ENCODE measurements at places on chromosomes 12 and 14. TPM values are rescaled to one million over a fixed set of nuclear protein-coding genes. Genes with fewer than 3 reads are reported as not detected.

The TAS2R20 gene
- total RNA-seq, result 2.5 TPM

The EPYC gene
- not detected for total RNA-seq

The CISTR gene
- total RNA-seq, result not detected

The CCDC38 gene
- total RNA-seq, result not detected

The GALNT16 gene
- not detected for total RNA-seq

The PRR4 gene
- 1.6 TPM for total RNA-seq

- H3K27ac ChIP-seq, result no peak overlapping the region
- H3K4me3 ChIP-seq, result no peak overlapping the region
- H3K4me1 ChIP-seq, result no peaks in the 10 kb centered on the region
Measured at GRCh38 chr12:72448089-72448488, 175.9 kb downstream of the TRHDE start.

DNA sequence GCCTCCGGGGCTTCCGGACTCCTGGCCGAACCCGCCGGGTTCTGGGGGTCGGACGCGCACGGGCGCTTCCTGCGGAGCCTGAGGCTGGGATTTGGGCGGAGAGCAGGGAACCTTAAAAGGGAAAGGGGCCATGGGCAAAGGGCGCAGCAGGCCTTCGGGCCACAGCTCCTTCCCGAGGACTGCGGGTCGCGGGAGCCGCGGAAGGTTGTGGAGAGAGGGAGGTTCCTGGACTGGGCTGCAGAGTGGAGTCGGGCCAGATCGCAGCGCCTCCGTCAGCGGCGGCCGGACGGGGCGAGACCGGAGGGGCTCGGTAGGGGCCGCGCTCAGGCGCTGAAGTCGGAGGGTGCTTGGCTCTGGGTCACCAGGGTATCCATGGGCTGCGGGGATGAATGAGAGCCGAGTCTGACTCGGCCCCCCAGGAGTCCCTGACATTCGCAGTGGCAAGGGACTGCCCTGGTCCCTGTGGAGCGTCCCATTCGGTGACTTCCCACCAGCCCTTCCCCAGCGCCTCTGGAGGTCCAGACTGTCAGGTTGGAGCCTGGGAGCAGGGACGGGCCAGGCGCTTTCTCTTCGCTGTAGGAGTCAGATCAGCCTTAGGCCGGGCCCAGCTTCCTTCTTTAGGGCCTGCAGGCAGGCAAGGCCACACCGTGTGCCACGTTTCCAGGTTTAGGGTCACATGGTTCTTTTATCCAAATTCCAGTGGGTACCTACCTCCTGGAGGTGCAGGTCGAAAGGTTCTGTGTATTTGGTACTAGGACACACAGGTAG lies 938 bp upstream of the SLC25A29 start:
- H3K27ac ChIP-seq, result no peak overlapping the region
- DNase-seq, result no peak
- H3K36me3 ChIP-seq, result no peaks in the 10 kb centered on the region
- H3K4me1 ChIP-seq, result peaks cover 20% of the 10 kb centered on the region
- peak overlapping the region; percentile 73 for H3K4me3 ChIP-seq

- H3K27me3 ChIP-seq, result peaks cover 16% of the 10 kb centered on the region
- peaks cover 6% of the 10 kb centered on the region for H3K4me1 ChIP-seq
- no peaks in the 10 kb centered on the region for H3K36me3 ChIP-seq
- DNase-seq, result no peak
- H3K4me3 ChIP-seq, result no peak overlapping the region
- no peak overlapping the region for H3K27ac ChIP-seq
Measured at GRCh38 chr12:28086521-28087155, 103.6 kb upstream of the CCDC91 start.

DNA sequence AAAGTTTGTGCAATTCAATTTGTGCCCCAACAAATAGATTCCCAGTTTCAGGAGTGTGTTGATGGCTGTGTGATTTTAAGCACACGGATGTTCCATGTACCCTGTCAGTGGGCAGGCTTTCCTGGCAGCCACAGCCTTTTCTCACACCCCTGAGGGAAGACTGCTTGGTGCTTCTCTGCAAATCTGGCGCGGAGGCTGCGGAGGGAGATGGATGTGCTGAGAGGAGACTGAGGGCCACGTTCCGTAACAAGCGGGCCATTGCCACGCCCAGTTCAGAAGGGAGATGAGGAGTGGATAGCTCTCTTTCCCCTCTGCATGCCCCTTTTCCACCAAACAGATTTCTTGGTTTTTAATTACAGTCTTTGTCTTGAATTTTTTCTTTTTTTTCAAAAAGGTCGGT lies 89.1 kb downstream of the BEGAIN start:
- H3K4me1 ChIP-seq, result no peaks in the 10 kb centered on the region
- H3K36me3 ChIP-seq, result no peaks in the 10 kb centered on the region
- no peak overlapping the region for H3K27ac ChIP-seq
- peaks cover 1% of the 10 kb centered on the region for H3K27me3 ChIP-seq

- H3K27ac ChIP-seq, result no peak overlapping the region
- peaks cover 5% of the 10 kb centered on the region for H3K4me1 ChIP-seq
- DNase-seq, result no peak
- H3K27me3 ChIP-seq, result peaks cover 23% of the 10 kb centered on the region
- no peaks in the 10 kb centered on the region for H3K36me3 ChIP-seq
Measured at GRCh38 chr12:10558789-10559188, 53.1 kb downstream of the EIF2S3B start.

DNA sequence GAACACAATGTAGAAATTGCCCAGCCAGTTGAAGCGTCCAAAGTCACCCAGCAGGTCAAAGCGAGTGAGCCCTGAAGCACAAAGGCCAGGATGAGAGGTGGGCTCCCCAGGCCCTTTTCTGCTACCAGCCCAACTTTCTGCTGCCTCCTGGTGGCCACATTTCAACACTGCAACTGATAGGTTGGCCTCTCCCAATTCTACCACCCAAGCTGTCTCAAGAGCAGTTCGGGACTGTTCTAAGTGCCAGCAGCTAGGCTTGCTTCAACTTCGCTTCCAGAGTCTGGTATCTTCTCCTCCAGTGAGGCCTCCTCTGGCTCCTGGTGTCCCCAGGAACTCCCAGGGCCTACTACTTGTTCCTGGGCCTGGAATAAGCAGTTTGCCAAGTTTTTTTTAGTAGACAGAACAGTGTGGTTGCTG lies 3.4 kb upstream of the DHH start:
- peak; percentile 46 for DNase-seq
- H3K4me1 ChIP-seq, result peaks cover 6% of the 10 kb centered on the region
- H3K4me3 ChIP-seq, result no peak overlapping the region
- H3K36me3 ChIP-seq, result peaks cover 46% of the 10 kb centered on the region

DNA sequence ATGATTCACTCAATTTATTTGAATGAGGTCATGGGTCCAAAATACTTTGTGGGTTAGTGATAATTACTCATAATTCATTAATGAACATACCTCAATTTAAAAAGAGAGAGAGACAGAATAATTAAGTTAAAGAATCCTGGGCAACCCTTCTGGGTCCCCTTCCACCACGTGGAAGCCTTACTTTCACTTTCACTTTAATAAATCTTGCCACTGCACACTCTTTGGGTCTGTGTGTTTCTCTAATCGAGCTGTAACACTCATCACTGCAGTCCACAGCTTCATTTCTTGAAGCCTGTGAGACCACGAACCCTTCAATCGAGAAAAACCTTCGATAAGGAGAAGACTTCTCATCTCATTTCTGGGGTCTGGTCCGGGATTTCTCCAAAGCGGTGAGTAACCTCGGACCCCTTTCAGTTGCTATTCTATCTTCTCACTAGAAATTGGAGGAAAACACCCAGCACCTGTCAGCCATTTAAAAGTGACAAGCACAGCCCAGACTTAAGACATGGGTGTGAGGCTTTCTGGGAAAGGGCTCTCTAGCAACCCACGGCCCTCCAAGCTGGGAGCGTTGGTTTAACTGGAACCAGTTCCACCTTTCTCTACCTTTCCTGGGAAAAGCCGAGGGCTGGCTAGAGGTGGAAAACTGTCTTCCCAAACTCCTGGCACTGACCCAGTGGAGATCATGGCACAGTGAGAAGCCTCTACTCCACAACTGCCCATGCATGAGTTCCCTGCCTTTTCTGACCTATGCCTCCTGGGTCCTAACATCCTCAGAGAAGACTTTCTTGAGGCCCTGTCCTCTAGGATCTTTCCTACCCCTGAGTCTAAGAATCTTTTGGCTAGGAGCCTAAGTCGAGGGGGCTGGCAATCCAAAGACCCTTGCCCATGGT lies 148.8 kb upstream of the ATF7IP start:
- H3K27me3 ChIP-seq, result peaks cover 4% of the 10 kb centered on the region
- peak overlapping the region; percentile 15 for H3K27ac ChIP-seq
- peaks cover 17% of the 10 kb centered on the region for H3K4me1 ChIP-seq
- peaks cover 9% of the 10 kb centered on the region for H3K36me3 ChIP-seq

GRCh38 chr14:62667421-62667914 lies 377.8 kb downstream of the KCNH5 start:
- no peaks in the 10 kb centered on the region for H3K4me1 ChIP-seq
- no peak overlapping the region for H3K27ac ChIP-seq
- H3K27me3 ChIP-seq, result no peaks in the 10 kb centered on the region
- H3K4me3 ChIP-seq, result no peak overlapping the region
- DNase-seq, result no peak
- H3K36me3 ChIP-seq, result no peaks in the 10 kb centered on the region

- H3K36me3 ChIP-seq, result no peaks in the 10 kb centered on the region
- H3K4me3 ChIP-seq, result no peak overlapping the region
- no peak overlapping the region for H3K27ac ChIP-seq
- peaks cover 3% of the 10 kb centered on the region for H3K27me3 ChIP-seq
Measured at GRCh38 chr12:64998371-64999147, 122.5 kb downstream of the WIF1 start.

DNA sequence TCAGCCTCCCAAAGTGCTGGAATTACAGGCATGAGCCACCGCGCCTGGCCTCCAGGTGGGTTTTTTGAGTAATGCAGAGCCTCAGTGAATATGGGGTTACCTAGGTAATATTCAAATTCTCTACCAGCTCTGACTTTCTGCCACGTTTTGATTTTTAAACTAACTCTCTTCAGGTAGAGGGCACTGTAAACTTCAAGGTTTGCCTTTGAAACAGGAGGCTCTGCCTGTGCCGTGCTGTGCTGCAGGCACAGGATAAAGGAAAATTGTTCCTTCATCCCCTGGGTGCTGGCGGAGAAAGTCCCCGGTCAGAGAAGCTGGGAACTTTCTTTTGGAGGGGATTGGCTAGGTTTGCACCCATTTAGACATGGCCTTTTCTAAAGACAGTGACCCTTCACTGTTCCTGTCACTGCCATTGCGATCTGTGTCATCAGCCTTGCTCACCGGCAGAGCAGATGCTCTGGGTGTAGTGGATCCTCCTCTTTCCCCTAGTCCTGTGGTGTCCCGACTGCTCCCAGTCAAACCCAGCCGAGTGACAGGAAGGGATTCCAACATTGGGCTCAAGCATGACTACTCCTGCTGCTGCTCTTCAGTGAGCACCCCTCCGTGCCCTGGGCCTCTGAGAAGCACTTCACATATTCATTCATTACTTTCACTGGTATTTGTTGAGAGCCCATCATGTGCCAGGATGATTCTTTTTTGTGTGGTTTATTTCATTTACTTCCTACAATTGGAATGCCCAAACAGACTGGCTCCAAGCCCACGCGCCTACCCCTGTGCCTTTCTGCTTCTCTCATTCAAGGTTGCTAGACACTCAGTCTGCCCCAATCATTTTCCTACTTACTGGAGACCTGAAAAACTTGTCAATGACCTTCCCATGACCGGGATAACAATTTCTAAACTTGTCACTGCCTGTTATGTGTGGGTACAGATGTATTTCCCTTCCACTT lies 103.6 kb downstream of the TMEM30B start:
- H3K4me1 ChIP-seq, result peaks cover 47% of the 10 kb centered on the region
- DNase-seq, result no peak
- H3K27me3 ChIP-seq, result no peaks in the 10 kb centered on the region
- H3K36me3 ChIP-seq, result no peaks in the 10 kb centered on the region
- peak overlapping the region; percentile 87 for H3K27ac ChIP-seq
- H3K4me3 ChIP-seq, result peak overlapping the region; percentile 61

- H3K4me1 ChIP-seq, result peaks cover 29% of the 10 kb centered on the region
- no peak for DNase-seq
- H3K27me3 ChIP-seq, result peaks cover 6% of the 10 kb centered on the region
Measured at GRCh38 chr12:95859344-95859816, 628 bp downstream of the SNRPF start.

DNA sequence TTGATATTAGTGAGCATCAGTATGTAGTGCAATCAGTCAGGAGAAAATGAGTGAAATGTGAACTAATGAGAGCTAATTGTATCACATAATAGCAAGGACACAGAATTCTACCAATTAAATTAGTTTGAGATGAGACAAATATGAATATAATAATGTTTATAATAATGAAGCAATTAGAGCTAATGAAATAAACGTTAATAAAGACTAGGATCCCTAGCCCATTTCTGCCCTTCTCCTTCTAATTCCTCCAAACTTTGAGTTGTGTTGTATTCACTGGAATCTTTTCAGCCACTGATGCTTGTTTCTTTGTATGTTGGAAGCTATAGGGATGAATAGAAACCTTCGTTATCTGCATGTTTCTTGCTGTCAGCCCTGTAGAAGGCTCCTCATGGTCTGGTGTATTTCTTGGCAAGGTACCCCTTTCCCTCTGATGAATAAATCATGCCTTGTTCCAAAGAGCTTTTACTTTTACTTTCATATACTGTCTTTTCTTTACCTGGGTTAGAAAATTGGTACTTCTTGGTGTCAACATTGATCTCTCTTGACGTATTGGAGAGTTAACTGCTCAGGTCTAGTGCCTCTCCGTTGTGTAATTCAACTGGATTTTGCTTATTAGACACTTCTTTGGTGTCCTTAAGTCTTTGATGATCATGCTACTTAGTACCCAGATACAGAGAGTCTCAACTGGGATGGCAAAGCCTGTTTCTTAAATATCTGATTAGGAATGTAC lies 154.8 kb downstream of the PTCSC3 start:
- no peak for DNase-seq
- peaks cover 4% of the 10 kb centered on the region for H3K27me3 ChIP-seq
- H3K4me3 ChIP-seq, result no peak overlapping the region
- H3K36me3 ChIP-seq, result no peaks in the 10 kb centered on the region

- no peaks in the 10 kb centered on the region for H3K36me3 ChIP-seq
- no peaks in the 10 kb centered on the region for H3K4me1 ChIP-seq
- H3K27me3 ChIP-seq, result no peaks in the 10 kb centered on the region
- no peak for DNase-seq
Measured at GRCh38 chr14:100839315-100839585, 13.3 kb downstream of the MEG3 start.

DNA sequence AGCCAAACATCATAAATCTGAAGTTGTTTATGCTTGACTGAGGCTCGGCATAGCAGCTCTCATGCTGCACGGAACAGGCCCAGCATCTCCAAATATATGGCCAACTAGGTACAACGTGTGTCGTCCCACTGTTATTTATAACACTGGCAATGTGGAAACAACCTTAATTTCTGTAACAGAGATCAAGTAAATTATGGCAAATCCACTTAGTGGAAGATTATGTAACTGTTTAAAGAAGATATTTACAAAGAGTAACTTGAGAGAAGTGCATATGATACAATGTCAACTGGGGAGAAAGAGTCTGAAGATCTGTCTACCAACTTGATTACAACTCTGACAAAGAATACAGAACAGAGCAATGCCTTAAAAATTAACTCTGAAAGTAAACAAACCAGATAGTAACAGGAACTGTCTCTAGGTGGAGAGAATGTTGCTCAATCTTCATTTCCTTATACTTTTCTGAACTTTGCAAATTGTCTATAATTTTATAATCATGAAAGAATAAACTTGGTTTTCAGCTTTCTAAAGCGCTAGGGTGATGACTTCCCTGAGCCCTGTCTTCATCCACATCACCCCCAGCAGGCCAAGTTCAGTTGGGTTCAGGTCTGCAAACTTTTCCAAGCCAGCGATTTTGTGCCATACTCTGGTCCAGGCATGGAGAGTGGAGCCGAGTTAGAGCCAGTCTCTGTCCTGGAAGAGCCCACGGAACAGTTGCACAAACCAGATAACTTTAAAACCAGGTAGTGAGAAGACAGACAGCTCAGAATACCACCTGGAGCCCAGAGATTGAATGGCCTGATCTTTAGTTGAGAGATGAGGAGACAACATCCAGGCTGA lies 44.3 kb upstream of the BDKRB2 start:
- H3K36me3 ChIP-seq, result no peaks in the 10 kb centered on the region
- no peaks in the 10 kb centered on the region for H3K27me3 ChIP-seq
- H3K4me3 ChIP-seq, result no peak overlapping the region
- no peaks in the 10 kb centered on the region for H3K4me1 ChIP-seq
- no peak overlapping the region for H3K27ac ChIP-seq
